ENCODE measurements at places on chromosomes 1 and 21.

GRCh38 chr1:47388030-47388890 lies 27.8 kb upstream of the FOXE3 start:
- DNase-seq: peak; percentile 4

- peak; percentile 8 for DNase-seq
Measured at GRCh38 chr1:25837262-25837875, 17.6 kb downstream of the MTFR1L start.

DNA sequence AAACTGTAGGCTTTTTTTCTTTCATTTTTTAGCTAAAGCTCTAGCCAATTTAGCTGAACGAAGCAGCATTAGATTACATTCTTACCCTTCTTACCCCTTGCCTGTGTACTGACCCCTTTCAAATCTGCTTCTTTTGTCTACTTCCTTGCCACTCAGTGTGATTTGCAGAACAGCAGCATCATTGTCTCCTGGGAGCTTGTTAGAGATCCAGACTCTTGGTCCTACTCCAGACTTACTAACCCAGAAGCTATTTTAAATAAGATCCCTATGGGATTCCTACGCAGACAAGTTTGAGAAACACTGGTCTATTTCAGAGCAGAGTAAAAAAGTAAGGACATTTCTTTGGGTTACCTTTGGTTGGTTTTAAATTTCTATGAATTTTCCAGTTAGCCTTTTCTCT lies 13.8 kb downstream of the LRRC39 start:
- DNase-seq: peak; percentile 23

DNA sequence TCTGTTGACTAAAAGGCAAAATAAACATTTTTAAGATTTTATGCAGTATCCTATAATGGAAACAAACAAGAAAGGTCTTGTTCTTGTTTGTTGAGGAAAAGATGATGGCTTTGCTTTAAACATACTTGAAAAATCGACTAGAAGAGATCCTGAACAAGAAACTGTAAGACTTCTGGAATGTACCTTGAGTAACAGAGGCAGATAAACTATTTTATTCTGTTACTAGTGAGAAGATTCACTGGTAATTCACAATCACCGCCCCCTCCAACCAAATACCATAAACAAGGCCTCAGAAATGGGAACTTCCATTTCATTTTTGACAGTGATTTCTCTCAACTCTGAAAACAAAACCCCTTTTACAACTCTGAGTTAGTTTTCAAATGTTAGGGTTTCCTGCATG lies 18.1 kb downstream of the TSEN15 start:
- DNase-seq: no peak

DNA sequence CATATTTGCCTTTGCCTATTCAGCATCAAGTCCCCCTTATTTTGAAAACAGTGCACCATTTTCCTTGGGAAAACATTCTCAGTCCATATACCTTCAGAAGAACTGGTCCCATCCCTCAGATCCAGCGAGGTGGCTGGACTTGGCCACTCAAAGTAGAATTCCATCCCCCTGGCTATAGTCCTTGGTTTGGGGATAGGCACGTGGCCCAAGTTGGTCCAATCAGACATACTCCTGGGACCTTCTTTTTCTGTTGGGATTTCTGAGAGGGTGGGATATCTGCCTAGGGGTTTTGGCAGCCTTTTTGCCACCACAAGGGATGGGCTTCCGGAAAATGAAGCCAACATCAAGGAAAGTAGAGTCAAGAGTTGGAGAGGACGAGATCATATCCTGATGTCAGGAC lies 10.7 kb upstream of the MATN1 start:
- DNase-seq: no peak

GRCh38 chr1:70899735-70900134 lies 147.9 kb downstream of the PTGER3 start:
- no peak for DNase-seq

Measured in hippocampal formation (tissue), 2 donors.